ENCODE measurements at places on chromosomes 5 and 9. TPM values are rescaled to one million over a fixed set of nuclear protein-coding genes. Genes with fewer than 3 reads are reported as not detected.

GRCh38 chr9:93116072-93116961 is 17.7 kb downstream of the NINJ1 start:
- no peak for DNase-seq
- H3K36me3 ChIP-seq: peaks cover 3% of the 10 kb centered on the region
- H3K4me1 ChIP-seq: peaks cover 8% of the 10 kb centered on the region
- no peak overlapping the region for H3K27ac ChIP-seq

Gene CLTB
- 95.1 TPM for total RNA-seq

Gene TAS2R1
- not detected for total RNA-seq

- no peaks in the 10 kb centered on the region for H3K27me3 ChIP-seq
- H3K4me3 ChIP-seq: no peak overlapping the region
- H3K4me1 ChIP-seq: peaks cover 23% of the 10 kb centered on the region
- DNase-seq: no peak
- H3K27ac ChIP-seq: peak overlapping the region; percentile 72
These were observed 140.5 kb upstream of the TARS1 start for GRCh38 chr5:33300209-33300742.

Gene OTP
- total RNA-seq: not detected

GRCh38 chr5:53237876-53238275 is 128.3 kb upstream of the MOCS2 start:
- H3K27me3 ChIP-seq: no peaks in the 10 kb centered on the region
- H3K4me3 ChIP-seq: no peak overlapping the region
- H3K27ac ChIP-seq: no peak overlapping the region
- no peaks in the 10 kb centered on the region for H3K36me3 ChIP-seq
- H3K4me1 ChIP-seq: no peaks in the 10 kb centered on the region
- no peak for DNase-seq

Gene GABBR2
- total RNA-seq: not detected

Gene MARCOL
- total RNA-seq: not detected

Gene GRM6
- not detected for total RNA-seq

DNA sequence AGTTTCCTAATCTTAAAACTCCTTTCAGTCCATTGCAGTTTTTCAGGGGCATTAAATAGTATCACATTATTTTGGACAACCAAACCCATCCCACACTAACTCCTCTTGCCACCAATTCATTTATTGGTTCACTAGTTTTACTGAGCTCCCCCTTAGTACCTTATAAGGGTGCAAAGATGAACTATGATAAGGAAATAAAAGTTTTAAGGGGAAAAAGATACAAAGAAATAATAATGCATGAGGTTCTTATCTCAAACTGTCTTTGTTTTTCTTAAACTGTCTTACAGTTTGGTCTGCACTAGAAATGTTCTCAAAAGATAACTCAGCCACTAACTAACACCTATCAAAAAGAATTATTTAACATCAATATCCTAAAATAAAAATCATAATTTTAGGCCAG is 8.4 kb downstream of the SCAI start:
- H3K4me1 ChIP-seq: peaks cover 9% of the 10 kb centered on the region
- no peak overlapping the region for H3K4me3 ChIP-seq
- no peak for DNase-seq

GRCh38 chr9:70484232-70485130 is 70.0 kb upstream of the KLF9 start:
- H3K36me3 ChIP-seq: no peaks in the 10 kb centered on the region
- no peak for DNase-seq
- no peaks in the 10 kb centered on the region for H3K27me3 ChIP-seq
- peak overlapping the region; percentile 75 for H3K27ac ChIP-seq
- H3K4me3 ChIP-seq: no peak overlapping the region

GRCh38 chr9:137163805-137164204 is 6.0 kb downstream of the LRRC26 start:
- no peaks in the 10 kb centered on the region for H3K36me3 ChIP-seq
- H3K4me1 ChIP-seq: peaks cover 4% of the 10 kb centered on the region
- peaks cover 24% of the 10 kb centered on the region for H3K27me3 ChIP-seq
- no peak for DNase-seq
- no peak overlapping the region for H3K4me3 ChIP-seq

DNA sequence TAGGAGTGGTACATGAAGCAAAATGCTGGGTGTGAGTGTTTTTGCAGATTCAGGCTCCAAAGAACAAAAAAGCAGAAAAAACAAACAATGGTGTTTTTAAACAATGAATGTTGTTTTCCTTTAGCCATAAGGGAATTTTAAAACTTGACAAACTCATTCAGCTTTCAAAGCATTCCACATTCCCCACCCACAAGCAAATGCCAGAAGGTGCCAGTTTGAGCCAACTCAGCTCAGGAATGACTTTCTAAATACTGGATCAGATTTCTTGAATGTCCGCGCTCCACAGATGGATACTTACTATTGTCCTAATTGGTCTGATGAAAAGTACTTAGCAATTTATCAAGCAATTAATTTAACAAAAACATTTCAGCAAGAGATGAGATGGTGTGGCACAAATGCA is 12.9 kb upstream of the MOB3B start:
- H3K4me1 ChIP-seq: peaks cover 50% of the 10 kb centered on the region
- no peaks in the 10 kb centered on the region for H3K27me3 ChIP-seq
- H3K27ac ChIP-seq: peak overlapping the region; percentile 29
- no peak overlapping the region for H3K4me3 ChIP-seq
- peaks cover 2% of the 10 kb centered on the region for H3K36me3 ChIP-seq

DNA sequence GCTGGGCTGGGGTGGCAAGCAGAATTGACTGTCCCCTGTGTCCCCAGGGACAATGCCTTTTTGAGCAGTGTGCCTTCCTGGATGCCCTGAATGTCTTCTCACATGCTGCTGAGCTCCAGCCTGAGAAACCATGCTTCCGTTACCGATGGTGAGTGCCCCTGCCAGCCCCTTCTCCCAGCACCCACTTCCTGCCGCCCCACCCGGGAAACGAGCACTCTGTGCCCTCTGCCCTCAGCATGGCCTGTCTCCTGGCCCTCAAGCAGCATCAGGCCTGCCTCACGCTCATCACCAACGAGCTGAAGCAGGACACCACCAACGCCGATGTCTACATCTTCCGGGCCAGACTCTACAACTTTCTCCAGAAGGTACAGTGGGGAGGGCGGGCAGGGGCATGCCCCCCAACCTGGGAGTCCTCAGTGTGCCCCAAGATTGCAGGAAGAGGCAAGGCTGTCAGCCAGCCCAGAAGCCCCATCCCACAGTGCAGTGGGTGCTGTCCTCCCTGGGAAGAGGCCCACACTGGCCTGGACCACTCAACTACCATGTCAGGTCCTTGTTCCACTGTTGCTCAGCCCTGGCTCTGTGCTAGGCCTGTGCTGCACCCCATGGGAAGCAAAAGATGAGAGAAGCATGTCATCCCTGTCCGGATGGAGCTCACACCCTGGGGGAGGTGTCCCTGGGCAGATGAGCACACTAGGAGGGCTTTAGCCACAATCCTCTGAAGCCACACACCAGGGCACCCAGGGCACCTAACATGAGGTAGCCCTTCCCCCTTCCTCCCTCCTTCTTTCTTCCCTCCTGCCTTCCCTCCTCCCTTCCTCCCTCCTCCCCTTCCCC is 4.4 kb downstream of the TTC16 start:
- peaks cover 16% of the 10 kb centered on the region for H3K4me1 ChIP-seq
- H3K36me3 ChIP-seq: no peaks in the 10 kb centered on the region
- no peak overlapping the region for H3K4me3 ChIP-seq
- H3K27me3 ChIP-seq: no peaks in the 10 kb centered on the region
- no peak overlapping the region for H3K27ac ChIP-seq

DNA sequence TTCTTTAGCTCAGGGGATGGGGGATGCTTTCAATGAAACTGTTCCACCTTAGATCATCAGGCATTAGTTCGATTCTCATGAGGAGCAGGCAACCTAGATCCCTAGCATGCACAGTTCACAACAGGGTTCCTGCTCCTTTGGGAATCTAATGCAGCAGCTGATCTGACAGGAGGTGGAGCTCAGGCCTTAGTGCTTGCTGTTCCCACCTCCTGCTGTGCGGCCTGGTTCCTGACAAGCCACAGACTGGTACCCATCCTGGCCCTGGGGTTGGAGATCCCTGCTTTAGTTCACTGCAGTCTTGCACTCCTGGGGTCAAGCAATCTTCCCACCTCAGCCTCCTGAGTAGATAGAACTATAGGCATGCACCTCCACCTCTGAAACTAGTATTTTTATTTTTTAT is 1369.8 kb upstream of the NUDT12 start:
- no peaks in the 10 kb centered on the region for H3K4me1 ChIP-seq
- no peaks in the 10 kb centered on the region for H3K36me3 ChIP-seq
- H3K4me3 ChIP-seq: no peak overlapping the region
- no peaks in the 10 kb centered on the region for H3K27me3 ChIP-seq

- no peak overlapping the region for H3K4me3 ChIP-seq
- peaks cover 21% of the 10 kb centered on the region for H3K27me3 ChIP-seq
- DNase-seq: peak; percentile 63
- no peaks in the 10 kb centered on the region for H3K36me3 ChIP-seq
These were observed 66.8 kb upstream of the RNF130 start for GRCh38 chr5:180138214-180138975.

DNA sequence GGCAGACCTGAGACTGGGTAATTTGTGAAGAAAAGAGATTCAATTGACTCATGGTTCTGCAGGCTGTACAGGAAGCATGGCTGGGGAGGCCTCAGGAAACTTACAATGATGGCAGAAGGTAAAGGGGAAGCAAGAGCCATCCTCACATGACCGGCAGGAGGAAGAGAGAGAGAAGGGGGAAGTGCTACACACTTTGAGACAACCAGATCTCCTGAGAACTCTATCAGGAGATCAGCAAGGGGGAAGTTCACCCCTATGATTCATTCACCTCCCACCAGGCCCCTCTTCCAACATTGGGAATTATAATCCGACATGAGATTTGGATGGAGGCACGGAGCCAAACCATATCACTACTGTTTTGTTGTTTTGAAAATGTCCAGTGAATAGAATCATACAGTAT is 110.2 kb downstream of the DAPK1 start:
- H3K4me3 ChIP-seq: no peak overlapping the region
- H3K36me3 ChIP-seq: peaks cover 63% of the 10 kb centered on the region
- no peaks in the 10 kb centered on the region for H3K27me3 ChIP-seq
- no peak for DNase-seq
- H3K27ac ChIP-seq: peak overlapping the region; percentile 97

DNA sequence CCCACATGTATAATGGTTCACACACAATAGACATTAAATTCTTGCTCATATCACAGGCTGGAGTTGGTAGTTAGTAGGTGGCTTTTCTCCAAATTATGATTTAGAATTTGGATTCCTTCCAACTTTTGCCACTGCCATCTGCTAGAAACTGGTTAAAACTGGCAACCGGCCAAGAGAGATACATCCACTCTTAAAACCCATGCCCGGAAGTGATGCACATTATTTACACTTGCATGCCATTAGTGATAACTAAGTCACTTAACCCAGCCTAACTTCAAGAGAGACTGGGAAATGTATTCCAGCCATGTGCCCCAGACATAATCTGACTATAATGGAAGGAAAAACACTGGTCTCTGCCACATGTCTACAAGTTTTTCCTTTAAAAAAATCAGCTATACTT is 395.7 kb upstream of the SEMA6A start:
- no peak overlapping the region for H3K27ac ChIP-seq
- no peaks in the 10 kb centered on the region for H3K27me3 ChIP-seq
- no peak overlapping the region for H3K4me3 ChIP-seq

DNA sequence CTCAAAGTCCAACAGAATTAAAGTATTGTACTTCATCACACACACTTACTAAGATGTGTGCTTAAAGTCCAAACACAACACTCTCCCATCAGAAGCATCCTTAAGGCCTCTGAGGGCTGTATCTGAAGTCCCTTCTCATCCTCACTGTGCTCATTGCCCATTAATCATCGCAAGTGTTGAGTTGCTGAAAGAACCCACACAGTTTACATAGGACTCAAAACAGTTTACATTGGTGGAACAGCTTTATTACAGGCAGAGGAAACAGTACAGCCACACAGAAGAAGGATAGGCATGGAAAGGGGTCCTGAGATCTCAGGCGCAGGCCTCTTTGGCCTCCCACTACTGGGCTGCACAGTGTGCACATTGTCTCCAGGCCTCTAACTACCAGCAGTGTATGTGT is 113.4 kb downstream of the CMYA5 start:
- no peak overlapping the region for H3K4me3 ChIP-seq
- no peaks in the 10 kb centered on the region for H3K27me3 ChIP-seq
- no peaks in the 10 kb centered on the region for H3K36me3 ChIP-seq
- H3K27ac ChIP-seq: no peak overlapping the region
- no peak for DNase-seq

- no peak for DNase-seq
- no peak overlapping the region for H3K4me3 ChIP-seq
- H3K27me3 ChIP-seq: peaks cover 11% of the 10 kb centered on the region
- no peak overlapping the region for H3K27ac ChIP-seq
- H3K4me1 ChIP-seq: no peaks in the 10 kb centered on the region
These were observed 525.8 kb downstream of the CTNND2 start for GRCh38 chr5:11378461-11378860.

Gene PCDHB7
- total RNA-seq: 1.2 TPM

DNA sequence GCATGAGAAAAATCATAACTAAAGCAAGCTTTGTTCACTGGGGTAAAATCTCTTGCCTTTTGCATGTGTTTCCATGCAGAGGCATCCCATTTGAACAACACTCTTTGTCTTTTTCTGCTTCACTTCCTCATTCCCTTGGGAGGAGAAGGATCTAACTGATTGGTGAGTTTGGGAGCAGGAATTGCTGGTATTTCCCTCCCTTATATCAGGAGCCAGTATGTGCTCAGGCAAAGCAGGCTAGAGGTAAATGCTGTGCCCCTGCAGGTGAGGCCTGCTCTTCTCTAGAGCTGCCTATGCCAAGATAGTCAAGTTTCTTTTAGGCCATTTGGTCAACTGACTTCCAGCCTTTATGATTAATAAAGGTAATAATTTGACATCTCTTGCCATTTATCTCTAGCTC is 179.9 kb downstream of the COX7C start:
- no peaks in the 10 kb centered on the region for H3K36me3 ChIP-seq
- no peaks in the 10 kb centered on the region for H3K4me1 ChIP-seq
- no peak for DNase-seq
- H3K4me3 ChIP-seq: no peak overlapping the region
- peaks cover 4% of the 10 kb centered on the region for H3K27me3 ChIP-seq

Gene TNIP1
- 73.5 TPM for total RNA-seq

Gene CHD1
- total RNA-seq: 28.3 TPM

- DNase-seq: no peak
- H3K4me1 ChIP-seq: peaks cover 85% of the 10 kb centered on the region
- H3K27me3 ChIP-seq: no peaks in the 10 kb centered on the region
- H3K36me3 ChIP-seq: no peaks in the 10 kb centered on the region
- no peak overlapping the region for H3K4me3 ChIP-seq
These were observed 89.4 kb downstream of the SH3TC2 start for GRCh38 chr5:148973455-148973854.

- peak; percentile 90 for DNase-seq
- H3K4me3 ChIP-seq: no peak overlapping the region
- H3K27me3 ChIP-seq: no peaks in the 10 kb centered on the region
These were observed 9.6 kb downstream of the PCYOX1L start for GRCh38 chr5:149367249-149367971.

Gene PCDHA9
- 1.7 TPM for total RNA-seq

Measured in osteocyte (in vitro differentiated cells).